NCI-H1092 (cell line): ENCODE measurements at places on chromosomes 1 and 21.

DNA sequence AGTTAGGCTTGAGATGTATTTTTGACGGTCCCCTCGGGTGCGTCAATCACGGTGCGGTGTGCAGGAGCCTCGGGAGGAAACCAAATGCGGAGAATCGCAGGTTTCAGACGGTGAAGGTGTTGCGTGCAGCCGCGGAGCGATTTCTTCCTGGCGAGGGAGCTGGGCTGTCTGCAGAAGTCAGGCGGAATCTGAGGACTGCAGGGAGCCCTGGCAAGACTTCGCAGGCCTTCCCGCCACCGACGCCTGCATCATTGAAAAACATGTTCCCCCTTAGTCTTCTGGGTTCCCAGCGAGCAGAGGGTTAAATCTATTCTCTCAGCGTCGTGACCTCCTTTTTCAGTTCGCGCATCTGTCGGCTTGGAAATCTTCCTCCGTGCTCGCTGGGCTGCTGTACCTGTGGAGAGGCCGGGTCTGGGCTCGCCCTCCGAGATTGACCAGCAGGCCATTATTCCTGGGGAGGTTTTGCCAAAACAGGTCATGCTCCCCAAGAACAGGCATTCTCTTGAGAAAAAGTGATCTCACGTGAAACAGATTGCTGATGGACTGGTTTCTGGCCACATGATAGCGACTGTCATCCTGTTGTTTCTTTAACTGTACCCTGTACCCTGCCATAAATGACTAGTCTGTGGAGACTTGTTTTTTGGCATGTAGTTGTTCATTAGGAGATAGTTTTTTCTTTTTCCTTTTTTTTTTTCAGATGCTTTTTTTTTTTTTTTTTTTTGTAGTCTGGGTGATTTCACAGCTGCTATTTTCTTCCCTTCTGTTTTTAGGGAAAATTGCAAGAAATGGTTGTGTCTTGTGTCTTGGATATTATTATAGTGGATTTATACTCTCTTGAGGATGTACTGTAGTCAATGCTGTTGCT, 894 bp downstream of the EPB41 start:
- peak; percentile 49 for DNase-seq

GRCh38 chr1:162384601-162385279, 3.2 kb downstream of the C1orf226 start:
- DNase-seq: no peak

DNA sequence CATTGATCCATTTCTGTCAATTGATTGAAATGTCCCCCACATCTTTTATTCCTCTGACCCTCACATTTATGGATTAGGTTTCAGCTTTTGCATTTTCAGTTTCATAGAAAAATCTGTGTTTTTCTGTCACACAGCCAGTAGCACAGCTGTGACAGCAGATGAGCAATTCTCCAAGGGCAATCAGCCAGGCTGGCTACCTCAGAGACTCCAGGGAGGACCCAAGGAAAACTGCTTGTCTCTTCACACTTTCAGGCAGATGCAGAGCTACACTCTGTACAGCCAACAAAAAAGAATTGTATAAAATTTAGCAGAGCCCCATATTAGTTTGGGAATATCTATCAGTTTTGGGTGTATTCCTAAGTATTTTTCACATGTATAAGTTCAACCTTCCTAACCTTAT, 257.2 kb downstream of the LRRC7 start:
- DNase-seq: no peak

- DNase-seq: no peak
These were observed 118.7 kb upstream of the CD34 start for GRCh38 chr1:208029381-208030287.

DNA sequence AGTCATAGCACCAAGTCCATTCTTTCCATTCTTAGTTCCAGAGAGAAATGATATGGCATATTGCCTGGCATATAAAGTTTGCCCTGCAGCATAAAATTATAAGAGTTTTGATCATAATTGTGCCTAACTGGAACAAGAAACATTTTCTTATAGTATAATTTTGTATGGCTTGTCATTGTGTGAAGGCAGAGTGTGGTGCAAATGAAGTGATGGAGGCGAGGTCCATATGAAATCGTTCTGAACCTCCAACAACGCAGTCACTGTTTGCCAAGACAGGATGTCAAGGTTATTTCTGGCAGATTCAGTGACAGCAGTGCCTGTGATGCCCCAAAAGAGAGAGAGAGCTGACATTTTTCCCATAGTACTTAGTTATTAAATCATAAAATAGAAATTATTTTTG, 584.0 kb downstream of the ADGRL2 start:
- no peak for DNase-seq

DNA sequence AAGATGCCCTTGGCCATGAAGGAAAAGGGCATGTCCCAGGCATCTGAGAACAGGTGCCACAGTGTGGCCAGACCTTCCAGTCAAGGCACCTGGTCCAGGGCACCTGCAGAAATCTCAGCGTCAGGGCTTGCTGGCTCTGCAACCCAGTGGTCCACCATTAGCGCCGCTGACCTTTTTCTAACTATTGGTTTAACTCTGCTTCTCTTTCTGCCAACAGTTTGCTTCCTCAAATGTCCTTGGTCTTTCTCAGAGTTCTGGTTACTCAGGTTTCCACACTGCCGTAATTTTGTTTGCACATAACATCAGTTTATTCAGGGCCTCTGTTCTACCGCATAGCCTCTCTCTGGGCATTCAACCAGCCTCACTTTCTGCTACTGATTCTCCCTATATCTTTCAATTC, 16.5 kb upstream of the FYB2 start:
- DNase-seq: no peak

DNA sequence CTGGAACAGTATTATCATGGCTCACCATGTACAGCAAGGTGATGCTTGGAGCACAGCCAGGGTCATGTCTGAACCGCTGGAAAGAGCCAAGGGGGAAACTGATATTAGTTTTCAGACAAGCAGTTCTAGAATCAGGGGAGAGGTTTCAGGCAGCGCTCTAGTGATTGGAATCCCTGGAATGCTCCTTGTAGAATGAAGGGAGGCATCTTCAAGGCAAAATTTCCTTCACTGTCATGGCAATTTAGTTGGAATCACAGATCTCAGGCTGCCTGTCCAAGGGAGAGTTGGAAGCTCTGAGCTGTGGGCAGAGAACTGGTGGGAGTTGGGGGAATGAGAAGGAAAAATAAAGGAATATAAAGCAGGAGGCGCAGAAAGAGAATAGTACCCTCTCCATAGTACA, 737.1 kb downstream of the PTPRU start:
- DNase-seq: no peak

DNA sequence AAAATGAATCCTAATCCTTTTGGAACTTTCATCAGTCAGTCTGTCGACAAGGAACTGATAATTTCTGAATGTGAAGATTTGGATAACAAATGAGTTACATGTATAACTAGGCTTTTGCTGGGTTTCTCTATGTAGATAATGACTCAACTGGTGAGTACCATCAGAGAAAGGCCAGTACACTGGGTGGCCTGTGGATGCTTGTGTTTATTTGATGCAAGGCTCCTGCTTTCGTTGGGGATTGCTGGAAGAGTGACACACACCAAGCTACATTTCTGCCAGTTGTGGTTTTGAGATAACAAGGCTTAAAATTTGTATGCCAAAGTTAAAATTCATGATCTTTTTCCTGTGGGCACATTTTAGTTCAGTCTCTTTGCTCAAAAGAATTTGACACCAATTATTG, 115.7 kb upstream of the UBE2U start:
- no peak for DNase-seq

DNA sequence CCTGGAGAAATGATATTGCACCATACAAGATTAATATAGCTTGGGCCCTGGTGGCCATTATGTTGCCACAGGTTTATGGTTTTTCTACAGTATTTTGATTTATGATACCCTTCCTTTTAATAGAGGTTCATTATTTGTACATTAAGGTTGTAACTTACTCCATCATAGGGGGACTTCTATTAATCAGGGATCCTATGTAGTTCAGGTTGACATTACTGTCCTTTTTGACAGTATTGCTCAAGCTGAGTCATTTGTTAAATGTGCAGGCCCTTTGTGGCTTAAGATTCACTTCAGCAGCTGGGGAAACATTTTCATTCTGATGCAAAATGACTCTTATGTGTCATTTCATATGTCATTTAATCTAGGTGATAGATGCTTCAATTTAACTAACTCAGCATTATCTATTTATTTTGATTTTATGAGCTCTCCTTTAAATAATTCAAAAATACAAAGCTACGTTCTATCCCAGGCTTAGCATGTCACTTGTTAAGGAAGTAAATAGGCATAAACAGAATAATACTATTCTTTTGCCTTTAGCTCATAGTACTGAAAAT, 686.9 kb upstream of the NCAM2 start:
- DNase-seq: no peak

- no peak for DNase-seq
These were observed 3.2 kb downstream of the CTSE start for GRCh38 chr1:206020393-206021007.

GRCh38 chr1:21553116-21553926, 44.1 kb downstream of the ALPL start:
- DNase-seq: no peak

- DNase-seq: no peak
These were observed 4.1 kb downstream of the CSF1 start for GRCh38 chr1:109914587-109915240.

GRCh38 chr1:222995236-222995580, 147.8 kb downstream of the TLR5 start:
- DNase-seq: no peak

DNA sequence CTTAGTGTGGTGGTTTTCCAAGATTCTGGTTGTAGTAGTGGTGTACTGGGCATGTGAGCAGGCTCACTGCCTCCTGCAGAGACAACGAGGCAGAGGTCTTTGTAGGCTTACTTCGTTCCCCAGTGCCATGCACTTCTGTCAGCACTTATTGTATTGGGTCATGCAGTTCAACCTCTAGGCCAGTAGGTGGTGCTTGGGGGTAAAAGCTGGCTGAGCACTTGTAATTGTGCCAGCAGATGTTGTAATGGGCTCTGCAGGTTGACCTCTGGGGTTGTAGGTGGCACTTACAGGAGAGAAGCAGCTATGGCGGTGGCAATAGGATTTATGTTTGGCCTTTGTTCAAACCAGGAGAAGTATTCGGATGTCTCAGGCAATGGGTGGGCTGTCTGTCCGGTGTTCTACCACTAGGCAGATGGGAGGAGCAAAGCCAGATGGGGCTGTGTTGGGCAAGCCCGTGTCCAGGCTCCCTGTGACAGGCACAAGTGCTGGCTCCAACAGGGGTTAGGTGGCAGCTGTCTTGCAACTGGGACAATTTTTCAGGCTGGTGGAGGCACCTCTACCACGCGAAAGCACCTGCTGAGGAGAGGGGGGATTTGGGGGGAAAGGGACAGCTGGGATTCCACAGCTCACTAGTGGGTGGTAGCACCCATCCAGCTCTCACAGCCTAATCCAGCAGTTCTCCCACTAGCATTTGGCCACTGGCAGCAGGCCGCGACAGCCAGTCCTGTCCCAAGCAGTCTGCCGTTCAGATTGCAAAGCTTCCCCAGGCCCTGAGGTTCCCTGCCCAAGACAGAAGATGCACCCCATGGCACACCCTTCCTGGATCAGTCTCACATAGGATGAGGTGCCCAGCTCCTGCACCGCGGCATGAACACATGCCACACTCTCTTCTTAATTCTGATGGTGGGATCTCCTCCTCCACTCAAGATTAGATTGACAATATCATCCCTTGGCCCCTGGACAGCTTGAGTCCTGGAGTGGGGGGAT, 274.5 kb downstream of the CTH start:
- DNase-seq: peak; percentile 31

GRCh38 chr1:59412718-59413326, 115.9 kb downstream of the FGGY start:
- DNase-seq: no peak

DNA sequence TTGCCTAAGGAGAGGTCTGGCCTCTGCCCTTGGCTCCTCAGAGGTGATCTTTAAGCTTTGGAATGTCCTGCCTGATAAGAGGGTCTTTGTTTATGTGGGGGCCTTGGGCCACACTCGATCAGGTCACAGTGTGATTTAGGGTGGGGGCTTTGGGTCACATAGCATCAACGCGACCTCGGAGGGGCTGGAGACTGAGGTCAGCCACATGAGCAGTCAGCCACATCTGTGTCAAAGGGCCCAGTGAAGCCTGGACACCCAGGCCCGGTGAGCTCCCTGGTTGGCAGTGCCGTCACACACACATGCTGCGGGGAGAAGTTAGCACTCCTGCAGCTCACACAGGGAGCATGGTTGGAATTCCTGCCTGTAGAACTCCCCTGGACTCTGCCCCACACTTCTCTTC, 345.0 kb downstream of the NPHP4 start:
- DNase-seq: no peak

GRCh38 chr1:55654171-55654570, 439.0 kb upstream of the USP24 start:
- no peak for DNase-seq

DNA sequence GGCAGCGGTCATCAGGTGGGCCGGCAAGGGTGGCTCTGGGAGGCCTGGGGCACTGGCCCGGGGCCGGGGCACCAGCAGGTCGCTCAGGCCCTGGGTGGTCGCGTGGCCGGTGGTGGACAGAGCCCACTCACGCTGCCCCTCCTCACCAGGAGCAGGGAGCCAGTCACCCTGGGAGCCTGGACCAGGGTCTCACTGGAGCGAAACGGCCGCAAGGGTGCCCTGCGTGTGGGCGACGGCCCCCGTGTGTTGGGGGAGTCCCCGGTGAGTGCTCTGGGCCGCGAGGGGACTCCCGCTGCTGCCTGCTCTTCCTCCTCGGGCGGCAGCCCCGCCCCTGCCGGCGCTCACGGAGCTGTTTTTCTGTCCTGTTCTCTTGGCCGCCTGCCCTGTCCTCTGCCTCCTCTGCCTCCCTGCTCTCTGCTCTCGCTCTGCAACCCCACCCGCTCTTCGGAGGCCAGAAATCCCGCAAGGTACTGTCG, 23.5 kb downstream of the RNF223 start:
- no peak for DNase-seq

DNA sequence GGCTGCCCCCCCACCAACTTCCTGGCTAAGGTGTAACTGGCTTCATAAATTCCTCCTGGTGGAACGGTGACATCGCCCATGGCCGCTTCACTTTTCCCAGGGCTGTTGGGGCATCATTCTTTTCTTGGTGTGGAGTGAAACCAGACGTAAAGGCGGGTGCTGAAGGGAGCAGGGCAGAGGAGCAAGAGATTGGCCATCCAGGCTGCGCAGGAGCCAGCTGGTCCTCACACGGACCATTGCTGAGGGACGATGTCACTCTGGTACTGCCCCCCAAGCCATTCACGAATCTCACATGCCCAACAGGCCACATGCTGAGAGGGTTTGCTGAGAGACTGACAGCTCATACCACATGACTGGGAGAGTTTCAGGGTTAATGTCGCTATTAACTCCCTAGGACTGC, 10.5 kb upstream of the PKP1 start:
- DNase-seq: no peak

DNA sequence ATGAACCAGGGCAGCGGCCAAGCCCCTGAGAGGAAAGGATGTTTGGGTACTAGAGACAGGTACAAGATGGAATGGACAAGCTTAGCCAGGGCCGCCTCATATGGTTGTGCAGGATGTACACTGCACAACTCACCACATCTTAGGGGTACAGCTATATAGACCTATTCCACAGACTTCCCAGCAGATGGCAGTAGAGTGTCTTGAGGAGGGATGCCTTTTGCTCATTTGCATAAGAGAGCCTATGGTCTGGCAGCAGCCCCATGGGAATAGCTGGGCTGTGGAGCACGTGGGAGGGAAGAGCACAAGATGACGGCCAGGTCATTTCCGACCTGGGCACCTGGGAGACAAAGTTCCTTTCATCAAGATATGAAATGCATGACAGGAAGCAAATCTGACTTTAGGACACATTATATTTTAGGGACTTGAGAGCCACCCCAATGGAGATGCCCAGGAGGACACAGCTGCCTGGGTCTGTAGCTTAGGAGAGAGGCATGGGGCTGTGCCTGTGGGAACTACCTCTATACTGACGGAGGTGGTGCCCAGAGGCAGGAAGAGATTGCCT, 215.5 kb downstream of the KCNJ6 start:
- peak; percentile 90 for DNase-seq
